Umbilical cord (tissue), 2 donors: ENCODE measurements at places on chromosomes 12 and 14. TPM values are rescaled to one million over a fixed set of nuclear protein-coding genes. Genes with fewer than 3 reads are reported as not detected.

The KRT86 gene
- total RNA-seq, result not detected

The CLEC4D gene
- total RNA-seq, result 1.2 TPM

GRCh38 chr12:77116277-77116676 is 50.9 kb upstream of the E2F7 start:
- no peak for DNase-seq

GRCh38 chr12:94169495-94169894 is 21.1 kb downstream of the PLXNC1 start:
- DNase-seq, result no peak

DNA sequence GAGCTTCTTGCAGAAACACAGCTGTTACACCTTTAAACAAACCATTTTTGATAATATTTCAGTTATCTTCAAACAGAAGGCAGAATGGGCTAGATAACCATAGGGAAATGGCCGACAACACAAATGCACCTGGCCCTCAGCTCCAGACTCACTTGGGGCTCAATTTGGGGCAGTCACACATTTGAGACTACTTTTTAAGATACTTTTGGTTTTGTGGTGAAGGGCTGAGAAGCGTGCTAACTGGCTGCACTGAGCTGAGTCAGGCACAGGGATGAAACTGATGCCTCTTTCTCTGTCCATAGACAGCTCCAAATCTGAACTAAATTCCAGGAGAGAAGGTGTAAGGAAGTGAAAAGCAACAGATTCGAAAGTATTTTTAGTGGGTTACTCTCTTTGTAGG is 18.5 kb upstream of the GRIP1 start:
- no peak for DNase-seq

DNA sequence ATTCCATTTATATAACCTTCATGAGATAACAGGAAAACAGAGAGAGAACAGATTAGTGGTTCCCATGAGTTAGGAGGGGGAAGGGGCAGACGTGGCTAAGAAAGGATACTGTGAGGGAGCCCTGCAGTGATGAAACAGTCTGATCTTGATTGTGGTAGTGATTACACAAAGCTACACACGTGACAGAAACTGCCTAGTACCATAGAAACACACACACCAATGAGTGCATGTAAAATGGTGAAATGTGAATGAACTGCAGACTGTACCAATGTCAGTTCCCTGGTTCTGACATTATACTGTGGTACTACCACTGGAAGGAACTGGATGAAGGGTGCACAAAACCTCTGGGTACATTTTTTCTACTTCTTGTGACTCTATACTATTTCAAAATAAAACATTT is 36.9 kb downstream of the NRDE2 start:
- DNase-seq, result no peak

GRCh38 chr14:73264885-73265720 is 27.8 kb downstream of the PAPLN start:
- no peak for DNase-seq

DNA sequence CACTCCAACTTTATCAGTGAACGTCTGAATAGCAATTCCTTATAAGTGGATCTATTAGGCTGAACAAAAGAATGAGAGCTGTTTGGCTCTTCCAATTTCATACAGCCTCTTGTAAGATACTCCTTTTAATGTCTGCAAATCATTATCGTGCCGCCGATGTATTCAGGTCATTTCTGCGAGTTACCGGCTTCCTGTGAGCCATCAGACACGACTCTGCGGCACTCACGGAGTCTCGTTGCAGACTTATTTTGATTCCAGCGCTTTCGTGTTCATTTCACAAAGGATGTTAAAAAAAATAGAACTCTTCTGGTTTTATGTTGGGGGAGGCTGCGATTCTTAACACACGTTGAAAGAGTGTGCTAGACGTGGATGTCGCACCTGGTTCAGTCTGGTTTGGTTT is 106.6 kb downstream of the GLT1D1 start:
- DNase-seq, result no peak

- no peak for DNase-seq
Observed at GRCh38 chr14:23123419-23123818, 4.4 kb upstream of the CEBPE start.

GRCh38 chr12:26226629-26227360 is 31.4 kb downstream of the SSPN start:
- DNase-seq, result peak; percentile 82
